ENCODE measurements at places on chromosomes 5 and 9.

DNA sequence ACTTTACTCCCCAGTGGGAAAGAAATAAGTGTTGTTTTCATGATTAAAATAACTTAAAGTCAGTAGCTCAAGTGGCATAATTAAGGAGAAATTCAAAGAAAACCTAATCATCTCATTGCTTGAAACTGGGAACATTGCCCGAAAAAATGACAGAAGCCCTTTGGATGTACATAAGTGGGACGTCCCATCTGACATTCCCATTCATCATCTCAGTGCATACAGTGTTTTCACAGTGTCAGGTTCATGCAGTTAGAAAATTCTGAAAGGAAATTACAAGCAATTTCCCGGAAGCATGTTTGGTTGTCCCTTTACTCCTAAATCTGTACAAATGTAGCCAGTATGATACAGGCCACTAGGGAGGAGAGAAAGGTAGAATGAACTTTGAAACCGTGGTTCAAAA is 95.6 kb downstream of the ADAMTS16 start:
- no peak for DNase-seq

- no peak for DNase-seq
These were observed 76.0 kb downstream of the FCHO2 start for GRCh38 chr5:73031839-73032238.

GRCh38 chr5:136108180-136108611 is 24.4 kb upstream of the SMAD5 start:
- no peak for DNase-seq

- no peak for DNase-seq
These were observed 17.8 kb upstream of the CCNB1 start for GRCh38 chr5:69148981-69149675.

GRCh38 chr9:33129251-33129885 is 37.8 kb downstream of the B4GALT1 start:
- DNase-seq, result no peak

- no peak for DNase-seq
These were observed 1.2 kb downstream of the TEX10 start for GRCh38 chr9:100351508-100351907.

DNA sequence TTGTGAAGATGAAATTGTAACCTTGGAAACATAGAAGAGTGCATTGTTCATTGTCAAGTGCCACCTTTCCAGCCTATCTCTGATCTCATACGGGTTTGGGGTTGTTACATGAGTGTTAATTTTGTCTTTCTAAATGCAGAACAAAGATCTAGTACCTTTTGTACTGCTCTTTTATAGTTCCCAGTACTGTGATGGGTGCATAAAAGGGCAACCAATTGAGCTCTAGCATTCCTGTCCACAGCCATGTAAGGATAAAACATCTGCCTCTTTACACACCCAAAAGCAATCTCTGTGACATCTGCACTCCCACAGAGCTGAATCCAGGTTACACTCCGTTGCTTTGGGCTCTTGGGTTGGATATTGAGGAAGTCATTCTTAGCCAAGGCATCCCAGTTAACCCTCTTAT is 255.2 kb downstream of the SGCD start:
- no peak for DNase-seq

DNA sequence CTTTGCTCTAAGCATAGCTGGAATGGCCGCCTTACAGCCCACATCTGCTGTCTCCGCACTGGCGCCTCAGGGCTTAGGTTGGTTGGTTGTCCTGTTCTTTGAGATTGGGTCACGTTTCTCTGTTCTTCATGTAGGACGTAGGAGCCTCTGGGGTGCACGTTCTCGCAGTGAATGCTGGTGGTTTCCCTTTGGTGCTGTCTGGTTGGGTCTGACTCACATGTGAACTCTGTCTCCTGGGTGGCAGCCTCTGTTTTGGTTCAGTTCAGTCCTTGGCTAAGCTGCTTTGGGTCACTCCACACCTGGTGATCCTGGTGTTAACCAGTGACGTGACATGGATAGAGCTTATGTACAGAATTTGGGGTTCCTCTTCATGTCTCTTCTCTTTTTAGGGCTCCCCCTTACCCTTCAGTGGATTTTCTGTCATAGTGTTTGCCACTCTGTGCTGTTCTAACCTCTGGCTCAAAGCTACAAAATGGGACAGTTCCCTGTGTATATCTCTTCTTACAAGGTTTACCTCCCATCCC is 12.6 kb upstream of the LPCAT1 start:
- peak; percentile 83 for DNase-seq

DNA sequence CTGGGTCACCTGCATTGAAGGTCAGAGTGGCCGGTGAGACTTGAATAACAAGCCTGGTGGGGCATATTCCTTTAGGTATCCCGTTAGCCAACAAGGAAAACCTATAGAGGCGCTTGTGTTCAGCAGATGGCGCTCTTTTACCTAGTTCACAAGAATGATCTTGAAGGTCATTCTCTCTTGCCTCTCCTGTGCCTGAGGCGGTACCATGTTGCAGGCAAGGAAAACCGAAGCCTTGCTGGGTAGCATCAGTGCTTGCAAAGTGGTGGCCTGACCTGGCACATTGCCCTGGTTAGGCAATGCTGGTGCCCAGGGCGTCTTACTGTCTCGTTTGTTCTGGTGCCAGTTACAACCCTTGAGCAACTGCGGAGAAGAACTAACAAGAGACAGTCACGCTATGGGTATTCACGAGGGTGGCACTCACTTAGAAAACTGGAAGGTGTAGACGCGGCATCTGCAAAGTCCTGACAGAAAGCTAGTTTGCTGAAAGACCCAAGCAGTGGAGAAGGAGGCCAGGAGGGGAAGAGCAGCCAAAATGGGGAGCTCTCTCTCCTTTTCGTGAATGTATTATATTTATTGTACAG is 56.7 kb downstream of the AOPEP start:
- peak; percentile 22 for DNase-seq

- no peak for DNase-seq
These were observed 1.9 kb upstream of the PURA start for GRCh38 chr5:140111859-140112551.

- no peak for DNase-seq
These were observed 25.6 kb upstream of the TUSC1 start for GRCh38 chr9:25703701-25704357.

DNA sequence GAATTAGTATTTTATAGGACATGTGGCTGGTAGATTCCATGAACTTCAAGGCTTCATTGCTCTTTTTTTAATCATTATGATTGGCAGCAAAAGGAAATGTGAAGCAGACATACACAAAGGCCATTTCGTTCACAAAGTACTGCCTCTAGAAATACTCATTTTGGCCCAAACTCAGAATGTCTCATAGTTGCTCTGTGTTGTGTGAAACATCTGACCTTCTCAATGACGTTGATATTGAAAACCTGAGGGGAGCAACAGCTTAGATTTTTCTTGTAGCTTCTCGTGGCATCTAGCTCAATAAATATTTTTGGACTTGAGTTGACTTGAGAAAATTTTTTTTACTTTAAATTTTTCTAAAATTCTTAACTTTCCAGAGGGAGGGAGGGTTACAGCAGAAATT is 12.4 kb downstream of the KCNV2 start:
- no peak for DNase-seq

DNA sequence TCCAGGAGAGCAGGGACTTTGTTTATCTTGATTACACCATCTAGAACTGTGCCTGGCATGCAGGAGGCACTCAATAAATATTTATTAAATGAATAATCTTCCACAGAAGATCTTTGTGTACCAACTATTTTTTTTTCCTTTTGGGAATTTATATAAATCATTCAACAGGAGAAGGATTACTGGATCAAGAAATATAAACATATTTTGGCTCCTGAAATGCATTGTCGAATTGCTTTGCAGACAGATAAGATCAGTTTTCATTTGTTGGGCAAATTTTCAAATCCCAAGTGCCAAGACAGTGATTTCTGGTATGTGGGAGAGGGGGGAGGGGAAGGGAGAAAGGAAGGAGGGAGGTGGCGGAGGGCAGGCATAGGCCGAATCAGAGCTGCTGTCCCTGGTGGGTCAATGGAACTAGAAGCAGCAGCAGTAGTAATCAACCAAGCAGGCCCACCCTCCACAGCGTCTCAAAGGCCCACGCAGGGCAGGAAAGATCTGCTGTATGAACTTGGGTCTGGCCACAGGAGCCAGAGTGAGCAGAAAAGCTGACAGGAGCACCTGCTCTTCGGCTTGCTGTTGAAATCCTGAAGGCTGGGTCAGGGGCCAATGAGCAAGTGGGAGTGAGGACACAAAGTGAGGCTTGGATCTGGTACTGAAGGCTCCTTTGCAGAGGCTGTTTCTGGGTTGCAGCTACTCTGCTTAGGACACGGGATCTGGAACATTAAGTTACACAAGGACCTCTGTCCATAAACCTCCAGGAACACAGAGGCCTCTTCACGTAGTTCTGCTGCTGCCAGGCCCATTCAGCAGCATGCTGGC is 15.8 kb upstream of the TRAF1 start:
- DNase-seq, result no peak

DNA sequence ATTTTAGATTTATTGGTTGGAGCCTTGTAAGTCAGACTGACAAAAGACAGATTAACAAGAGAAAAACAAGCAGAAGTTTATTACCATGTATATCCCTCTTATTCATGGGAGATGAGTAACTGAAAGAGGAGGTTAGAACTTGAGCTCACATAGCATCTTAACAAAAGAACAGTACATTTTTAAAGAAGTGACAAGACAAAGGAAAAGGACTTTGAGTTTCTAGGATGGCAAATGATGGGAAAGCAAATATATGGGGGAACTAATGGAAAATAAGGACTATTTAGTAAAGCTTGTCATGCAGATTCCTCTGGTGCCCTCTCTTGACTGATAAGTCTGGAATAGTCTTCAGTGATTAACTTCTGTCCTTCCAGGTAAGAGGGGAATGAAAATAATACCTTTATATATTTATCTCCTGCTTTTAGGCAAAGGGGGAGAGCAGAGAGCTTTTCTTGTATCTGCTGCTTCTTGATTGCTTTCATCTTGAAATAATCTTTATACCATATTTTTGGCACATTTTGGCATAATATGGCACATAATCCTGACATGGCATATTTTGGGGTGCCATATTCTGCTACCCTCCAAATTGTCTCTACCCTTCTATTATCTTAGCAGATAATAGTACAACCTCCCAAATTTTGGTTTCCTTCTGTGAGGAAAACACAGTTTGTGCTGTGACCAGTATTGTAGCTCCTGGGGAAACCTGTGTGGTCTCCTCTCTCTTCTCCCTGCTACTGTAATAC is 206.8 kb downstream of the TMC1 start:
- DNase-seq, result no peak

- DNase-seq, result no peak
These were observed 67.2 kb downstream of the MVB12B start for GRCh38 chr9:126393876-126394275.

DNA sequence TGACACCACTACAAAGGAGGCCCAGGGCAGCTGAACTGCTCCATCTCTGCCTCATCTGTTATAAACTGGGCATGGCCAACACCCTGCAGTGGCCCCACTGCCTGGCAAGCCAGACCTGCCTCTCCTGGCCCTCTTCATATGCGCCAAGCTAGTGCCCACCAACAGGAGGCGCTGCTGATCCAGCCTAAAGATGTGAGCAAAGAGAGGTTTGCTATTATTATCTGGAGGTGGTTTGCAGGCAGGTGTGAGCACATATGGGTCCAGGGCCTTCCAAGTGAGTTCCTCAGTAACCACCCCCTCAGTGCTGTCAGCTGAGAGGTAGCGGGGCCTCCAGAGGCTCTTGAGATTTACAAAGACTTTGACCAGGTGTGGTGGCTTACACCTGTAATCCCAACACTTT is 232.2 kb downstream of the SYK start:
- peak; percentile 71 for DNase-seq

DNA sequence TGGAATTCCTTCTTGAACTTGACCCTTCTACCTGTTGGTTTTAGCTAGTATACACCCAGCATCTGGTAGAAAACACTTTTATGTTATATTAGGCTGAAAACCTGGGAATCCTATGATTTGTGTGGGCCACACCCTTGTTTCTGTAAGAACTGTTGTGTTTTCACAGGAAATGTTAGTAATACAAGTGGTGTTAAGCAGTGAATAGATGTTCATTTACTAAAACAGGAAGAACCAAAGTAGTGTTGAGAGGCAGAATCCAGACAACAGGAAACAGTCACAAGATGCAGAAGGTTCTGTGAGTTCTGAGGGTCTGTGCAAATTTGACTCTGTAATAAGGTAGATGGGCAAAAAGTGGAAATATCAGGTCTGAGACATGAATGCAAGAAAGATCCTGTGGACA is 73.0 kb upstream of the RAI14 start:
- DNase-seq, result no peak

DNA sequence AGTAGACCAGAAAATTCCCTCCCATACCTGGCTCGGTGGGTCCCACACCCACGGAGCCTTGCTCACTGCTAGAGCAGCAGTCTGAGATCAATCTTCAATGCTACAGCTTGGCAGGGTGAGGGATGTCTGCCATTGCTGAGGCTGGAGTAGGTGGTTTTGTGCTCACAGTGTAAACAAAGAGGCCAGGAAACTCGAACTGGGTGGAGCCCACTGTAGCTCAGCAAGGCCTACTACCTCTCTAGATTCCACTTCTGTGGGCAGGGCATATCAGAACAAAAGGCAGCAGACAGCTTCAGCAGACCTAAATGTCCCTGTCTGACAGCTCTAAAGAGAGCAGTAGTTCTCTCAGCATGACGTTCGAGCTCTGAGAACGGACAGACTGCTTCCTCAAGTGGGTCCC is 5.6 kb upstream of the GZMA start:
- DNase-seq, result peak; percentile 54

DNA sequence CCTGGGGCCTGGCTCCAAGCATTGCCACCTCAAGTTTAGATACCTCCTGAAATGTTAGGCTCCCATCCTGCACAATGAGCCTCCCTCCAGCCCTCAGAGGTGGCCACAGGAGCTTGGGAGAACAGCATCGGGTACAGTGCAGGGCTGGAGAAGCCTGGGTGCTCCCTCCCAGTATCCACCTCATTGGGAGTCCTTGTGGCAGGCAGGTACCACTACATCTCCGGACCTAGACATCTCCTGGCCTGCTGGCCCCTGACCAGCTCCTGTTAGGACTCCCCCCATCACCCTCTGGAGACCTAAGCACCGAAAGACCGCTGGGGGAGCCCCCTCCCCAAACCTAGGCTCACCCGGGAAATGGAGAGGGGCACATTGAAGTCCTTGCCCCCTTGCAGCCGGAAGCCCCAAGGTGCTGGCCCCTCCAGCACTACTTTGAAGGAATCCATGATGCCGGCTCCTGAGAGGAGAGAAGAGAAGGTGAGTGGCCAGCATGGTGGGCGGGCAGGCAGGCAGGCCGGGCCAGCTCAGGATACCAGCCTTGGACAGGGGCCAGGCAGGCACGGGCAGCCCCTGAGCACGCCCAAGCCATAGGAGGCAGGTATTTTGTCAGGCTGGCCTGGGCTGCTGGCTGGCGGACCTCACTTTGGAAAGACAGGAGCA is 1.2 kb downstream of the PDLIM7 start:
- DNase-seq, result peak; percentile 10

- DNase-seq, result peak; percentile 8
These were observed 132.9 kb upstream of the ACO1 start for GRCh38 chr9:32251539-32251938.

GRCh38 chr5:107025712-107026497 is 644.8 kb downstream of the EFNA5 start:
- no peak for DNase-seq

- DNase-seq, result no peak
These were observed 39.2 kb downstream of the ZNF366 start for GRCh38 chr5:72468024-72468423.

- no peak for DNase-seq
These were observed 130.2 kb downstream of the MAT2B start for GRCh38 chr5:163635631-163636030.

Data from CD4-positive, alpha-beta T cell treated with Interleukin-1 beta for 1 hour (primary cell).